NCI-H524 (cell line): ENCODE measurements at places on chromosomes 2 and 18.
A peak's percentile ranks its signal among the peaks of the same experiment; 100 is the strongest.

- DNase-seq, result no peak
These were observed 118.9 kb downstream of the CCDC102B start for GRCh38 chr18:68916734-68917133.

DNA sequence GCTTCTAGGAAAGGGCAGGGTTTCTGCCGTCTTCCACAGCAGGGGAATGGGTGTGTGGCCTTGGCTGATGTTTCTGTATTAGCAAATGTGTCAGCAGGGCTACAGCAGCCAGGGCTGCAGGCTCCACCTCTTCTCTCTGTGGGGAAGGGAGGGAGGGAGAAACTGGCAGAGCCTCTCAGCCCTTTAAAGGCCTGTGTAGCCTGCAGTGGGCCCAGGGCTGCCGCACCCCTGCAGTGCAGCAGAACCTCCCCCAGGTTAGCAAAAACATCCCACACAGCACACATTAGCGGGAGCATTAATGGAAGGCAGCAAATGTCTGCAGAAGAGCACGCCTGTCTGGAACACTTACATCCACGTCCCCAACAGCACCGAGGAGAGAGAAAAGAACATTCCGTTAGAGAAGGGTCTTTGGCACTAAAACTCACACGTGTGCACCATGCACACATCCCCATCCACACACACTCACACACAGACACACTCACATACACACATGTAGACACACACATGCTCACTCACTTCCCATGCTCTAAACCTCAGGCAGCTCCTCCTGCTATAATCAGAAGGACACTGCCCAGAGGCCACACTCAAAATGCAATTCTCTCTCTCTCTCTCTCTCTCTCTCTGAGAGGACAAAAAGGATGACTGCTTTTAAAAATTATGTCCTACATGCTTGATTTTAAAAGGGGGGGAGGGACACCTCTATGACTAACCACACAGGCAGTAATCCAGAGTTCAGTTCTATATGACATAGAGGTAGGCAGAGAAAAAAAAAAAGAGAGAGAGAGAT is 24.1 kb downstream of the MRPL35 start:
- DNase-seq, result no peak

DNA sequence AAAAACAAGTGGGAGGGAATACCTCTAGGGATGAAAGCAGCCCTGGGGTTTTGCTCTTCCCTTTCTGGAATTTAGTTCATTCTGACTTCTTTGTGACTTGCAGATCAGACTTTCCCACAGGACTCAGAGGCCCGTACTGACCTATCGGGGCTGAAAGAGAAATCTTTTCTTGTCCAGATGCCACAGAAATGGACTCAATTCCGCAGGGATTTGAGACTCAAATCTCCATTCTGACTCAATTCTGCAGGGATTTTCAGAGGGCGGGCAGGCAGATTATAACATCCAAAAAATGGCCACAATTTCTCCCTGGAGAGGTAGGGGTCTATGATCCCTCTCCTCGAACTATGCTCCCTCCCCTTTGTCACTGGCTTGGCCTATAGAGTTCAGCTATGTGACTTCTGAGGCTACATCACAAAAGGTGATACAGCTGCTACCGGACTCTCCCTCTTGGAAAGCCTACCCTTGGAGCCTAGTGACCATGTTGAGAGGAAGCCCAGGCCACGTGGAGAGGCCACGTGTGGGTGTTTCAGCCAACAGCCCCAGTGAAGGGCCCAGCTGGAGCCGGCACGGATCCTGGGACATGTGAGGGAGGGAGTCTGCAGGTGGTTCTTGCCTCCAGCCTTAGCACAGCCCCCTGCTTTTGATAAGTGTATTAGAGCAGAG is 4.8 kb upstream of the EFHD1 start:
- no peak for DNase-seq

DNA sequence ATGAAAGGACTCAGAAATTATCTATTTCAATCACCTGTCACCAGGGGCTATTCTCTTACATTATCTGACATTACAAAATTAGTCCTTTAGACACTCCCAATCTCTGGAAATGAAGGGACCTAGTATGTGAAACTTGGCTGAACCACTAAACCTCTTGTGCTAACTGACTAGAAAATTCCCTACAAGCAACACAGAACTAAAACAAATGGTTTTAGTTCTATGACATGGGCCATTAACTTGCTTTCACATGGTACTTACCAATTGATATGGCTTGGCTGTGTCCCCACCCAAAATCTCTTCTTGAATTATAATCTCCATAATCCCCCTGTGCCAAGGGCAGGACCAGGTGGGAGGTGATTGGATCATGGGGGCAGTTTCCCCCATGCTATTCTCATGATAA is 16.6 kb downstream of the SERPINE2 start:
- DNase-seq, result no peak

DNA sequence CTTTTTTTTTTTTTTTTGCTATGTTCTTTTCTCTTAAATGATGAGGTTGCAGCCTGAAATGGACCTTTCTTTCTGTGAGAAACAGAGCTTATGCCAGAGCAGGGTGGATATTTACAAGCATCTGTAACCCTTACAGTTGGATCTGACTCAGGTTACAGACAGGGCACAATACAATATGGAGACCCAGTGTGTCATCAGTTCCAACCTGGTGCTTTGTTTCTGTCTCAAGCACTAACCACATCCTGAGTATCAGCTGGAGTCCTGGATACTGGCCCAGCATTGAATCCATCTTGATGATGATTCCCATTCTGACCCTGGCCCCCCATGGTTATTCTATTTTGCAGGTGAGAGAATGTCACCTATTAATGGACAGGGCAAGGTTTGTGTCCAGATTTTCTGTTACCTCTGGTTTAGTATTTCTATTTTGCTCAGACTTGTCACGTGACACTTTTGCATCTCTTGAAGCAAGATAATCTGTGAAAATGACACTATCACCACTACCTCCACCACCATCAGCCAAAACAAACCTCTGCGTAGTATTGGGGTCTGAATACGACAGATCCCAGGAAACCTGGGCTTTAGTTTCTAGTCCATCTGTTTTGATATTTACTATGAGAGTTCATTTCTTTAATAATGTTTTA is 174.0 kb downstream of the CCDC85A start:
- DNase-seq, result peak; percentile 12

DNA sequence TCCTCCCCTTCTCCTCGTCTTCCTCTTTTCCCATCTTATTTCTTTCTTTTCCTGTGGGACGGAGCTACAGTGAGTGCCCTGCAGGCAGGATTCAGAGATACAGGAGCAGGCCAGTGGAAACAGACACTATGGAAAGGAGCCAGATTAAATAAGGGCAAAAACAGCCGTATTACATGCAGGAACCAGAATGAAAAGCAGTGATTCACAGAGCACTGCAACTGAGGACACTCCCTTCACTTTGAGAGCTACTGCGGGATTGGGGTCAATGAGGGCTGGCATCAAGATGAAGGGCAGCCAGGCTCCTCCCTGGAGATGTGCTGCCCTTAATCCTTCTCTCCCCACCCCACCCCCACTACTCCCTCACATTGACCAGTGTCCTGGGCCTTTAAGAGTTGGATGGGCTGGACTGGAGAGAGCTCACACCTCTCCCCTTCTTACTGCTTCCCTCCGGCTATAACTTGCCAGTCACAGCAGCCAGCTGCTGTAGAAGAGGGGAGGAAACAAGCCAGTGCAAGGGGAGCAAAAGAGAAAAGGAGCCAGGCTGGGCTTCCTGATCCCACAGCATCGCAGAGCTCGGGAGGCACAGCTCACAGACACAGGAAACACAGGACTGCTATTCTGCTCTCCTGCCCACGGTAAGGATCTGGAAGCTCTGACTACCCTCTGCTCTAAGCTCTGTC is at the start of gene PLCD4:
PLCD4 (plus strand) TSS at position 464 of the 680 bp plus-strand sequence. CDS start 7,841 bp downstream, outside the sequence.
- DNase-seq, result no peak

DNA sequence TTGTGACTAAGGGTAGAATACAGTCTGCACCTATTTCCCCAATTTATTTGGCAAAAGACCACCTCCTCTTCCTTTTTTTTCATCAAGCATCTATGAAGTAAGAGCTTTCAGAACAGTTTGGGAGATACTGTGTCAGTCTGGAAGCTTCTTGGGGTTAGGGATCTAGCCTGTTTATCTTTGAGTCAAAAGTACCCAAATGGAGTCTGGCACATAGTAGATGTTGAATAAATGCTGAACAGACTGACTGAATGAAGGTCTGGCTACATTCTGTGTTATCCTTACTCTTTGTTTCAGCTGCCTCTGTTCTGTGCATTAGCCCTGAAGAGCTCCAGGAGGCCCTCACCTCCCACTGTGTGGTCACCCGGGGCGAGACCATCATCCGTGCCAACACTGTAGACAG is 223.2 kb downstream of the MYO3B start:
- no peak for DNase-seq

DNA sequence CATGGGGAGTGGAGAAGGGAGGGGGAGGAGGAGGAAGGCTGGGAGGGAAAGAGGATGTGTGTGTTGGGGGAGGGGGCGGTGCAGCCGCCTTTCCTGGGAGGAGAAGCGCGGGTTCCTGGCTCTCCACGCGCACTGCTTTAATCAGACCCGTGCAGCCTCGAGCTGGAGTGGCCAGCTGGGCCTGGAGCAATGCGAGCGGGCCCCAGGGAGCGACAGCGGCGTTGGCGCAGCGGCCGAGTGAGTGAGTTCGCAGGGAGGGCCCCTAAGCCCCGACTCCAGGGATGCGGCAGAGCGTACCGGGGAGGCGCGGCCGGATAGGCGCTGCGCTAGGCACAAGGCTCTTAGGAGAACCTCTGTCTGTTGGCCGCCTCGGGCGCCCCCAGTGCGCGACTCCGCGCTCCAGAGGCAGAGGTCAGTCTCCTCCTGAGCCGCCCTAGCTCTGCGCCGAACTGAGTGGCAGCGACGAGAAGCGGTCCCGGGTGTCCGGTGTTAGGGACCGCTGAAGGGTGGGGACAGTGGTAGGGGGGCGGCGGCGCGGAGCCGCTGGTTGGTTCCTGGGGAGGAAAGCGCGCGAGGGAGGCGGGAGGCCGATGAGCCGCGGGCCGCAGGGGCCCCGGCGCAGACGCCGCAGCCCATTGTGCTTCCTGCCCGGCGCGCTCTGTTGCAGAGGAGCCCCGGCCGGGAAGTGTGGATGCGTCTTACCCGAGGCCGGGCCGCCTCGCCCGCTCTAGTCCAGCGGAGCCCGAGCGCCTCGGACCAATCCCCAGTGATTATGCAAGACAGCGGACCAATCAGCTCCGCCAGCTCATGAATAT is 455 bp upstream of the DLX1 start:
- peak; percentile 96 for DNase-seq

GRCh38 chr2:55452879-55453278 is 33.2 kb upstream of the CCDC88A start:
- DNase-seq, result no peak

DNA sequence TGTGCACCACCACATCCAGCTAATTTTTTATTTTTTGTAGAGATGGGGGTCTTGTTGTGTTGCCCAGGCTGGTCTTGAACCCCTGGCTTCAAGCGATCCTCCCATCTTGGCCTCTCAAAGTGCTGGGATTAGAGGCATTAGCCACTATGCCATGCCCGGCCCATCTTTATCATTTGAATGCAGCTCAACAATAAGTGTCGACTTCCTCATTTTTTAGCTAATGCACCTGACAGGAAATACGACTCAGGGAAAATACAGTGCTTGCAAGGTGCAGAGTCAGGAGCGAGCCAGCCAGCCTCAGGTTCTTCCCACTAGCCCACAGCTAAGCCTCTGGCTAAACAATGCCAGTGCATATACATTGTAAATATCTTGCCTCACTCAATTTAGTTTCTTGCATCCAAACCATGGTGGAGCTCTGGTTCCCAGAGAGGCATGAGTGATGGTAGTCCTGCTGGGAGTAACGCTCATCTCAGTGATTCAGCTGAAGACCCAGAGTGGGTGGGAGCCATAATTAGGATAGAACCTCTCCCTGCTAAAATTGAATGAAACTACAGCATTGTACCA is 135.0 kb downstream of the TGIF1 start:
- no peak for DNase-seq

DNA sequence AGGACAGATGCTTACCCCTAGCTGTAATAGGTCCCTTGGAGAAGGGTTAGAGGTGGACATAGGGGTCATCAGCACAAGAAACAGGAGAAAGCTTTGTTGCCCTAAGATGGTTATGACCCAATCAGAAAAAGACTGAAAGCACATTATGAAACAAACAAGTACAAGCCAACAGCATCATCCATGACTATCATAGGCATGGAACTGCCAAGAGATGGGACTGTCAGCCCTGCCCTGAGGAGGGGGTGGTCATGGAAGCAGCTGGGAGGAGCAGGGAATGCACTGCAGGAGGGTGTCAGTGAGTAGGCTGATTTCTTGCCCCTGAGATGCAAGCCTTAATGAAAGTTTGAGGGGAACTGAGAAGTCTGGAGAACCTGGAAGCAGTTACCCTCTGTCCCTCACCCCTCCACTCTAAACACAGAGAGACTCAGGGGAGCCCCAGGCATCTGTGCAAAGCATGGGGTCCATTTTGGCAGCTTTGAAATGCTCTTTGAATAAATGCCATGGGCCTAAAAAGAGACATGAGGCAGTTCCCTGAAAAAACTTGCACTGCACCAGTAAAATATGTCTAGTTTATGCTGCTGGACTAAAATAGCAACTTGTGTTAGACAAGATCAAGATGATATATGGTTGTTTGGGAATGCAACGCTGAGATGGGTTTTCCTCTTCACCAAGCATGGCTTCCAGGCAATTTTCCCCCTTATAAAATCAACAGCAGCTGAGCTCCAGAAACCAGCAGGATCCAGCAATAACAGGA is 122.7 kb upstream of the ZFP36L2 start:
- DNase-seq, result no peak

DNA sequence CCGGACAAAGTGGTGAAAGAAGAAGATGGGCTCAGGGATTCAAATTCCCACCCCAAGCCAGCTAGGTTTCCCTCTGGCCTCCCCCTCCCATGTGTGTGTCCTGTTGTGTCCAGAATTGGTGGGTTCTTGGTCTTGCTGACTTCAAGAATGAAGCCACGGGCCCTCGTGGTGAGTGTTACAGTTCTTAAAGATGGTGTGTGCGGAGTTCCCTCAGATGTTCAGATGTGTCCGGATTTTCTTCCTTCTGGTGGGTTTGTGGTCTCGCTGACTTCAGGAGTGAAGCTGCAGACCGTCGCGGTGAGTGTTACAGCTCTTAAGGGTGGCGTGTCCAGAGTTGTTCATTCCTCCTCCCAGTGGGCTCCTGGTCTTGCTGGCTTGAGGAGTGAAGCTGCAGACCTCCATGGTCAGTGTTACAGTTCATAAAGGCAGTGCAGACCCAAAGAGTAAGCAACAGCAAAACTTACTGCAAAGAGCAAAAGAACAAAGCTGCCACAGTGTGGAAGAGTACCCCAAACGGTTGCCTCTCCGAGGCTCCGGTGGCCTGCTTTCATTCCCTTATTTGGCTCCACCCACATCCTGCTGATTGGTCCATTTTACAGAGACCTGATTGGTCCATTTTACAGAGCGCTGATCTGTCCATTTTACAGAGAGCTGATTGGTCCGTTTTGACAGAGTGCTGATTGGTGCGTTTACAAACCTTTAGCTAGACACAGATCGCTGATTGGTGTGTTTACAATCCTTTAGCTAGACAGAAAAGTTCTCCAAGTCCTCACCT is 37.7 kb upstream of the KLF11 start:
- no peak for DNase-seq

- DNase-seq, result no peak
These were observed 299.1 kb downstream of the NRXN1 start for GRCh38 chr2:50732796-50733195.

- no peak for DNase-seq
These were observed 186.6 kb downstream of the C1D start for GRCh38 chr2:67876176-67876575.

- no peak for DNase-seq
These were observed 40.6 kb upstream of the FZD5 start for GRCh38 chr2:207810200-207810788.
